ENCODE measurements at places on chromosomes 2 and 18. TPM values are rescaled to one million over a fixed set of nuclear protein-coding genes. Genes with fewer than 3 reads are reported as not detected.

MYO7B gene
- not detected for total RNA-seq

TEKT4 gene
- not detected for total RNA-seq

DLX2 gene
- total RNA-seq, result 1.9 TPM

HJURP gene
- total RNA-seq, result 29.3 TPM

COX7A2L gene
- 190 TPM for total RNA-seq

AFF3 gene
- total RNA-seq, result 1.0 TPM

DAW1 gene
- total RNA-seq, result 1.1 TPM

RIT2 gene
- not detected for total RNA-seq

DNAH6 gene
- total RNA-seq, result 0.76 TPM

RGPD3 gene
- 0.20 TPM for total RNA-seq

SPP2 gene
- total RNA-seq, result not detected

CHST10 gene
- total RNA-seq, result 4.0 TPM

MAPRE2 gene
- total RNA-seq, result 7.7 TPM

NMUR1 gene
- total RNA-seq, result not detected

OSBPL1A gene
- 21.5 TPM for total RNA-seq

ABCG5 gene
- total RNA-seq, result not detected

FAP gene
- total RNA-seq, result 8.7 TPM
